ENCODE measurements at places on chromosomes 7 and 10.

DNA sequence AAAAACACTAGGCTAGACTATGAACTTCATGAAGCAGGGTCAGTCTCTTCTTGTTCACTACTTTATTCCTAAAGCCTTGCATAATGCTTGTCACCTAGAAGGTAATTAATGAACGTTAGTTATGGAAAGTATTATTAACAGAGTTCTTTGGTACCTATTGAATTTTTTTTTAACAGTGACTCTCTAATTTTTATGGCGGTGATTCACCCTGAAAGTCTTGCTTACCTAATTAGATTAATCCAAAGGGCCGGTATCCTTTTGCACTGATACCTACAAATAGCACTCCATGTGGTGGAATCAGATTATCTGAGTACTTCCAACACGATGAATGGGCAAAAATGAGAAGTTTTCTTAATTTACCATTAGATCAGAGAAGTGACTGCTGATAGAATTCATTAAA lies 31.7 kb downstream of the STAM start:
- DNase-seq = no peak

GRCh38 chr10:74854610-74855009 lies 28.2 kb downstream of the KAT6B start:
- DNase-seq = no peak

GRCh38 chr7:134702366-134703240 lies 56.0 kb downstream of the BPGM start:
- no peak for DNase-seq

DNA sequence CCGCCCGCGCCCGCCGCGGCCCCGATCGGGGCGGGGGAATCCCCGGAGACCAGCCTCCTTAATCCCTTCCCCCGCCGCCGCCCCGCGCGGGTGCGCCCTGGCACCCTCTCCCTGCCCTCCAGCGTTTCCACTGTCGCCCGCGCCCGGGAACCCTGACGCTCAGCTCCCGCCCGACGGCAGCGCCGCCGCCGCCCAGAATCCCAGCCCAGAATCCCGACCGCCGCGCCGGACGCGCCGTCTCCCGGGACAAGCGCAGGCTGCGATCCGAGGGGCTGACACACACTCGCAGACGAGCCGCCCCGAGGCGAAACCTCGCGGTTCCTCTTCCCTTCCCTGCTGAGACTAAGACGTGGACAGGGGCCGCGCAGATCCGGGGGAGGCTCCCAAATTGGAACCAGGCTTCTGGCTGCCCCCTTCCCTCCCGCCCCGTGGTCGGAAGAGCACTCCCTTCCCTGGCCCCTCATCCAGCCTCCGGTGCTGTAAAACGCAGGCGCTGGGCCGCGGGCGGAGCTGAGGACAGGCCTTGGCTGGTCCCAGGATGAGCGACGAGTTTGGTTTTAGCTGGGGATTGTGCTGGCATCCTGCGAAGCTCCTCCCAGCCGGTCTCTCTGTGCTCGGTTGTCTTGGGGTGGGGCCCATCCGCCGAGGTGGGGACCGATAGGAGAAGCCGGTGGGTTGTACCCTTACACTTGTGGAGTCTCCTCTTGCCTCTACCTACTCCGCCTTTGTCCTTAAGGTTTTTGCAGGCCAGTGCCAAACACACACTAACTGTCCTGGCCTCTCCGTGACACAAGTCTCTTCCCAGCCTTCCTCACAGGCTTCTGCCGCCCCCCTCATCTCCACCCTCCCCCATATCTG lies 1.1 kb downstream of the MARVELD1 start:
- no peak for DNase-seq

GRCh38 chr10:48255722-48256121 lies 18.8 kb downstream of the FRMPD2 start:
- DNase-seq = no peak

DNA sequence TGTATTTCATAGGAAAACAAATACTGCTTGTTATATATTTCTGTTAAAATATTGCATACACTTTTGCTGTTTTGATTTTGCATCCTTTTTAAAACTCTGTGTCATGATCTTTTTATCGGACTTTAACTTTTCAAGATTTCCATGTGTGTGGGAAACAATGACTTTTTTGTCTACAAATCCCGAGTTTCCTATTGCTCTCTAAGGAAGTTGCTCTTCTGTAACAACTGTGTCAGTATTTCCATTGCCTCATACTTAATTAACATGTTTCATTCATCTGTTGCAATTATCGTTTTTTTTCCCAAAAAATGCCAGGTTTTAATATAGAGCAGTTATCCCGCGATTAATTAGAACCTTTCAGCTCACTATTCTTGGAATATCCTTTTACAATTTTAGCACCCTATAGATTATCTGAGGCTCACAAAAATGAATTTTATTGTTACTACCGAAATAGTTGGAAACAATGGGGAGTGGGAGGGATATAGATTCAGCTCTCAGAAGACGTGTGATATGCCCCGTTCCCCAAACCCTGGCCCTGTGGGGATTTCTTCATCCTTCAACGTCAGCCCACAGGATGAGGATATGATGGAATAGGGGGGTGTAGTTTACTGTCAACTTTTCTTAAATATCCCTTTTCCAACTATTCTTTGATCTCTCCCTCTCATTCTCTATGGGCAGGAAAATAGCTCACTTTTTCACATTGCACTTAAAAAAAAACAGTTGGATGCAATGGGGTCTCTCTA lies 297.6 kb upstream of the IGFBP3 start:
- DNase-seq = no peak

GRCh38 chr7:27419581-27420177 lies 177.1 kb downstream of the EVX1 start:
- DNase-seq = no peak

GRCh38 chr10:129598413-129598812 lies 131.4 kb downstream of the MGMT start:
- DNase-seq = no peak

DNA sequence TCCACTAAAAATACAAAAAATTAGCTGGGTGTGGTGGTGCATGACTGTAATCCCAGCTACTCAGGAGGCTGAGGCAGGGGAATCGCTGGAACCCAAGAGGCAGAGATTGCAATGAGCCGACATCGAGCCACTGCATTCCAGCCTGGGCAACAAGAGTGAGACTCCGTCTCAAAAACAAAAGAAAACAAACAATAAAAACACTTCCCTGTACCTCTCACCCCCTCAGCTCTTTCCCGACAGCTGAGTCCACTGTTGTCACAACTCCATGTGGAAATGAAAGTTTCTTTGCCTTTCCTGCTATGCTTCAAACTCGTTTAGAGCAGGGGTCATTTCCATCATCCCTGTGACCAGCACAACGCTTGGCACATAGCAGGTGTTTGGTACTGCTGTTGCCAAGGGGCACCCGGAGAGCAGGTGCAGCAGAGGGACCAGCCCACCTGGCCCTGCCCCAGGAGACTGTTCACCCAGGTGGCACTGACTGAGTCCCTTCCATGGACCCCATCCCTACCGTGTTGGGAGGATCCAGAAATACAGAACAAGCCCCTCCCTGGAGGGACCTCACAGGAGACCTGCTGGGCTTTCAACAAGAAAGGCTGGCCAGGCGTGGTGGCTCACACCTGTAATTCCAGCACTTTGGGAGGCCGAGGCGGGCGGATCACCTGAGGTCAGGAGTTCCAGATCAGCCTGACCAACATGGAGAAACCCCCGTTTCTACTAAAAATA lies 4.9 kb downstream of the TMEM130 start:
- no peak for DNase-seq

DNA sequence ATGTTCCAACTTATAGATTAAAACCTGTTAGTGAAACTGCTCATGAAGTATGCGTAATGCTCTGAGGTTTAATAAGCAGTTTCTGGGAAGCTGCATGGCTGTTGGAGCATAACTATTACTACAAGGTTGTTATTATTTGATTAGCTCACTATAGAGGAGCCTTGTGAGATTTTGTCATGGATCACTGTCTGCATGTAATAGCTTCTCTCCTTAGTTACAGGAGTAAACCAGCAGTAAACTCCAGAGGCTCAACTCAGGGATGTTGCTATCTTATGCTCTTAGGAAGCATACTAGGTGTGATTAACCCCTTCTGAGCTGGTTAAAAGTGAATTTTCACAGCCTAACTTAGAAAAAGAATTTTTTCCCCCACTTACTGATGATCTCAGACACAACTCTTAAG lies 63.6 kb upstream of the IFRD1 start:
- no peak for DNase-seq

DNA sequence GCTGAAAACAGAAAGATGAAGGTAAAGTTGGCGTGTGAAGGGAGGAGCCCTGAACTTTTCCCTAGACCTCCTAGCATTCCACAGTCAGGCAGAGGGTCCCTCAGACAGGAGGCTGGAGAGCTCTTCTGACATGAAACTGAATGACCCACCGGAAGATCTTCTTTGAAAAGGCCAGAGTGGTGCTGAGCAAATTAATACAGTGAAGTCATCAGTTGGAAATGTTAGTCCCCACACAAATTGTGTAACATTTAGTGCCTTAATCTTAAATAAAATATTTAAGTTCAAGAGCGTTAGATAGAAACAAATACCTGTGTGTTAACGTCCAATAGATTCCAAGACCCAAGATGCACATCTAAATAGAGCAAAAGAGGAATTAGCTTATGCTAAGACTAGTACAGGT lies 49.0 kb upstream of the WNT16 start:
- DNase-seq = no peak

- DNase-seq = no peak
Measured at GRCh38 chr7:134708692-134709091, 62.0 kb downstream of the BPGM start.

DNA sequence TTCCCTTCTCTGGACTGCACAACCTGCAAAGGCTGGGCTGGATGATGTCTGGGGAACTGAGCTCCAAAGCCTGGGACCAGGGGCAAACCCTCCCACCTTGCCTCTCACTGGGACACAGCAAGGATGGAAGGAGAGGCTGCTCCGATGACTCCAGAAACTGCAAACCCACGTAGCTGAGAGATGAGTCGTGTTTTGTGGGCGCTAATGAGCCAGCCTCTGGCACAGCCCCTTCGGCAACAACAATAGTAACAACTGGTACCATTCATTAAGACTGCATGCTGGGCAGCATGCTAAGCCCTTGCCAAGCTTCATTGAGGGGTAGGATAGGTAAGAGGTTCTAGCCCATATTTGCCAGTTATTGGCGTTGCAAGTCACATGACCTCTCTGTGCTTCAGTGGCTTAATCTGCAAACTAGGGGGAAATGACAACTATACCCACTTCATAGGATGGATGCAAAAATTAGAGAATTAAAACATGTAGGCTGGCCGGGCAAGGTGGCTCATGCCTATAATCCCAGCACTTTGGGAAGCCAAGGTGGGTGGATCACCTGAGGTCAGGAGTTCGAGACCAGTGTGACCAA lies 145.9 kb downstream of the SH3PXD2A start:
- DNase-seq = no peak

DNA sequence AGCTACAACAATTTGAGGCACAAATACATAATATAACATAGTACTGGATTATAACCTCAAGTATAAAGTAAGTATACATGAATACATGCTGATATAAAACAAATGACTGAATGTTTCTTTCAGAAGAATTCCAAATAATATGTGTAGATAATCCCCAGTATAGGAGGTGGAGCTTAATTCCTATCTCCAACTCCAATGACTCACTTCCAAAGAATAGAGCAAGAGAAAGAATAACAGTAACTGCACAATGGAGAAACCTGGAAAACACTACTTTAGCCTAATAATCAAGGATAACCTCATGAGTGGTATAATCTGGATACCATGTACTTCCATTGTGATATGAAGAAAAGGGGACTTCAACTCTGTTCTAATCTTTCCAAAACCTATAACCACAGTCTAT lies 13.7 kb upstream of the SEMA3C start:
- no peak for DNase-seq

DNA sequence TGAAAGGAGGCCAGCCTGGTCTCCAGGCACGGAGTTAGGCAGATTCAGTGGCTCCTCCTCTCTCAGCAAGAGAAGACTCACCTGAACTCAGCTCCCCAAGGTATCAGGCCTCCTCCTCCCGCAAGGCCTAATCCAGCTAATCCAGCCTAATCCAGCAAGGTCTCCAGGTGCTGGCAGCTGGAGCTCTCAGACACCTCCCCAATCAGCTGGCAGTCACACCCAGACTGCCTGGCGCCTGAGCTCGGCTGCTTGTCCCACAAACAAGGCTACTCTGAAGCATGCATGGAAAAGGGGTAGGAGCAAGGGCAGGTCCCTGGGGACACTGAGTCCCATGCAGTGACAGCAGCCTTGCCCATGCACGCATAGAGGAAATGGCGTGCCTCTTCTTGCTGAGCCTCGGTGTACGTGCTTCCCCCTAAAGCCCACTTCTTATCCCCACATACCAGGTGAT lies 3.3 kb upstream of the OPN4 start:
- DNase-seq = no peak

DNA sequence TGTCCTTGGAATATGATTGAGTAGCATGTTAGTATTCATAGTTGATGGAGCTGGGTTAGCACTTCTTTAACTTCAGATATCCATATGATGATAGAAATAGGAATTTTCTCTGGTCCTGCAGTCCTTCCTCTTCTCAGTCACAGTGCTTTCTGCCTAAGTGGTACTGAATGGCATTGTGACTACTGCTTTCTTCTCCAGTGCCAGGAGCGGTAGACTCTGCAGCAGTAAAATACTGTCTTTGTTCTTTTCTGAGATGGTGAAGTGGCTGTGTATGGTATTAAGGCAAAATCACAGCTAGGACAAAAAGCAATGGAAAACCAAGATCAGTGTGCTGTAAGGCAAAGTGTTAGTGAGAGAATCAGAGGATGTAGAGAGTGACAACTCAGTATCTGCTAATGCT lies 46.6 kb downstream of the C1GALT1 start:
- no peak for DNase-seq

DNA sequence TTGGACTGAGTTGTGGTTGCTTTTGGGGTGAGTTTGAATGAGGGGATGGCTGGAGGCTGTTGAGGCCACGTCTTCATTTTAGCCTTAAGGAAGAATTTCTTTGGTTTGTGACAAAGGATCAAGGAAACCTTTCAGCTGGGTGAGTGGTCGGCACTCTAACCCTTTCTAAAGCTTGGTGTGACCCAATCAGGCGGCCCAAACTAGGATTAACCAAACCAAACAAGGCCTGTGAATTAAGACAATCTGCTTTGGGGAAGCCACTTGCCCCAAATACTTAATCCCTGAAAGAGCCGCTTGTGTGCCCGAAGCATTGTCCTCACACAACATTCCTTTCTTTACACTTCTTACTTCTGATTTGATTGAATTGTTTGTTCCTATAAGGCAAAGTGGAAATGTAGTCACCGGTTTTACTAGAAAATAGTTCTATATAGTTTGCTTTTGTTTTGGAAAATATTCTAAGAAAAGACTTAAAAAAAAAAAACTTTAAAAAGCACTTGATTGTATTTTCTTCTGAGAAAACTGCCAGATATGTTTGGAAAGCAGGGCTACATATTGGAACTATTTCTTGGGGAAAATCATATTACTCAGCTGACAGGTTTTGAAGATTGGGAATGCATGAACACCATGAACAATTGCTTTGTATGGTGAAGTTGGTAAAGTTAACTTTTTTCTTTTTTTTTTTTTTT lies 272.4 kb upstream of the BMPER start:
- no peak for DNase-seq

- no peak for DNase-seq
Measured at GRCh38 chr10:105840288-105840770, 1199.2 kb downstream of the SORCS3 start.

Data from COR-L47 (cell line).